ENCODE measurements at places on chromosomes 4 and X. TPM values are rescaled to one million over a fixed set of nuclear protein-coding genes. Genes with fewer than 3 reads are reported as not detected.
A peak's percentile ranks its signal among the peaks of the same experiment; 100 is the strongest.

Gene MAOA
- 0.45 TPM for total RNA-seq

Gene MAGEA4
- total RNA-seq, result not detected

Gene NSG1
- 23.7 TPM for total RNA-seq

Gene TRAM1L1
- total RNA-seq, result 5.0 TPM

Gene FAT1
- total RNA-seq, result 130 TPM

Gene KLHL2
- total RNA-seq, result 14.9 TPM

Gene SHOX
- 0.16 TPM for total RNA-seq

Gene ARHGAP6
- total RNA-seq, result 2.3 TPM

Gene SLC16A2
- 19.8 TPM for total RNA-seq

Gene PFKFB1
- total RNA-seq, result 0.77 TPM

Gene CYP4V2
- 6.4 TPM for total RNA-seq

Gene TENT5D
- total RNA-seq, result not detected

Gene CNGA2
- total RNA-seq, result not detected

DNA sequence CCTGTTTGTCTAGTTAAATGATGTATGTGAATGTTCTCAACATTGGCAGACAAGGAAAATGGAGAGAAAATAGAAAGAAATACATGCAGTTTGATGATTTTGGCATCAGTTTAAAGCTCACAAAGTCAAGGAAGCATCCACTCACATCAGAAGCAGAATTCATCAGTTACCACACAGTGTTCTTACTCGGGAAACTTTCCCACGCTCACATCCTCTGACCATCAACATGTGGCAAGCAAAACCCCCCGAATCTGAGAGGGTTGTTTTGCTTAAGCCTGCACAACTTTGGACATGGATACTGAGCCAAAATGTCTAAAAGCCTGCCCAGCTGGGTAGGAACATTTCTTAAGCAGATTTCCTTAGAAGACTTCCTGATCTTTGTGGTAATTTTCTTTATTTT is 407.6 kb downstream of the ANKRD50 start:
- no peak for DNase-seq
- peaks cover 2% of the 10 kb centered on the region for H3K36me3 ChIP-seq
- H3K27me3 ChIP-seq, result no peaks in the 10 kb centered on the region
- peaks cover 16% of the 10 kb centered on the region for H3K4me1 ChIP-seq
- H3K27ac ChIP-seq, result no peak overlapping the region
- H3K4me3 ChIP-seq, result no peak overlapping the region

- no peaks in the 10 kb centered on the region for H3K4me1 ChIP-seq
- H3K4me3 ChIP-seq, result no peak overlapping the region
- H3K27me3 ChIP-seq, result no peaks in the 10 kb centered on the region
- no peak overlapping the region for H3K27ac ChIP-seq
- no peaks in the 10 kb centered on the region for H3K36me3 ChIP-seq
- DNase-seq, result no peak
Measured at GRCh38 chrX:11531226-11531625, 134.5 kb downstream of the ARHGAP6 start.

DNA sequence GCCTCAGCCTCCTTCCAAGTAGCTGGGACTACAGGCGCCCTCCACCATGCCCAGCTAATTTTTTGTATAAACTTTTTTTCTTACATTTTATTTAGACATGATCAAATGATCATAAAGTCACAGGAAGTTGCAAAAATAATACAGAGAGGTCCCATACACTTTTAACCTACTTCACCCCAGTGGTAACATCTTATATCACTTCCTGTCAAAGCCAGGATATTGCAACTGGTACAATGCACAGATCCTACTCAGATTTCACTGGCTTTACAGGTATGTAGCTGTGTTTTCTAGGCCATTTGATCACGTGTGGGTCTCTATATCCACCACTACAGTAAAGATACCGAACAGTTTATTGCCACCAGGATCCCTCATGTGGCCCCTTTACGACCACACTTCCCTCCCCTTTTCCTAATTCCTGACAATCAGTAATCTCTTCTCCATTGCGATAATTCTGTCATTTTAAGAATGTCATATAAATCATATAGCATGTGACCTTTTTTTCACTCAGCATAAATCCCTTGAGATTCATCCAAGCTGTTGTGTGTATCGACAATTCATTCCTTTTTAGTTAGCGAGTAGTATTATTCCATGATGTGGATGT is 18.0 kb downstream of the RPS6KA3 start:
- no peak for DNase-seq
- no peak overlapping the region for H3K4me3 ChIP-seq
- H3K27me3 ChIP-seq, result no peaks in the 10 kb centered on the region
- no peak overlapping the region for H3K27ac ChIP-seq

- peaks cover 20% of the 10 kb centered on the region for H3K4me1 ChIP-seq
- peak; percentile 14 for DNase-seq
- H3K36me3 ChIP-seq, result no peaks in the 10 kb centered on the region
- H3K27ac ChIP-seq, result no peak overlapping the region
- H3K4me3 ChIP-seq, result no peak overlapping the region
Measured at GRCh38 chr4:38860788-38861424, 4.3 kb upstream of the TLR6 start.

GRCh38 chr4:55879224-55879623 is 25.8 kb downstream of the EXOC1 start:
- H3K4me3 ChIP-seq, result no peak overlapping the region
- no peak overlapping the region for H3K27ac ChIP-seq
- peaks cover 18% of the 10 kb centered on the region for H3K36me3 ChIP-seq
- H3K4me1 ChIP-seq, result peaks cover 4% of the 10 kb centered on the region
- DNase-seq, result no peak

DNA sequence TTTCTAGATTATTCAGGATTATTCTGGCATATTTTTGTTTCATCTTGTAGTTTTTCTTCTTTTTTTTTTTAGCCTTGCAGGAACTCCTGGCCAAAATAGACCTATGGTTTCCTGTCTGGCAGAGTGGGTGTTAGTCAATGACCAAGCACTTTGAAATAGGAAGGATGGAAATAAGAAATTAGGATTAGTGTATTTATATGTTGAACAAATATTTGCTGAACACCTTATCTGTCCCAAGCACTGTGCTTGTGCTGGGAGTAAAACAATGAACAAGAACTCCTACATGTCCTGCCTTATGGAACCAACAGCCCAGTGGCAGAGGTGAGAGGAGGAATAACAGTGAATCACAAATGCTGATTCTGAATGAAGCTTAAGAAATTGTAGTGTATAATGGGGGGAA is 4.5 kb downstream of the MMRN1 start:
- H3K27me3 ChIP-seq, result no peaks in the 10 kb centered on the region
- no peak overlapping the region for H3K4me3 ChIP-seq
- peaks cover 21% of the 10 kb centered on the region for H3K4me1 ChIP-seq
- H3K27ac ChIP-seq, result no peak overlapping the region
- H3K36me3 ChIP-seq, result no peaks in the 10 kb centered on the region

- H3K36me3 ChIP-seq, result no peaks in the 10 kb centered on the region
- no peak overlapping the region for H3K4me3 ChIP-seq
- no peaks in the 10 kb centered on the region for H3K4me1 ChIP-seq
- peaks cover 29% of the 10 kb centered on the region for H3K27me3 ChIP-seq
Measured at GRCh38 chr4:121784975-121785374, 16.1 kb upstream of the EXOSC9 start.

GRCh38 chr4:1315306-1315705 is 25.6 kb downstream of the MAEA start:
- no peak overlapping the region for H3K27ac ChIP-seq
- no peak for DNase-seq
- no peak overlapping the region for H3K4me3 ChIP-seq
- no peaks in the 10 kb centered on the region for H3K27me3 ChIP-seq
- H3K4me1 ChIP-seq, result peaks cover 1% of the 10 kb centered on the region

DNA sequence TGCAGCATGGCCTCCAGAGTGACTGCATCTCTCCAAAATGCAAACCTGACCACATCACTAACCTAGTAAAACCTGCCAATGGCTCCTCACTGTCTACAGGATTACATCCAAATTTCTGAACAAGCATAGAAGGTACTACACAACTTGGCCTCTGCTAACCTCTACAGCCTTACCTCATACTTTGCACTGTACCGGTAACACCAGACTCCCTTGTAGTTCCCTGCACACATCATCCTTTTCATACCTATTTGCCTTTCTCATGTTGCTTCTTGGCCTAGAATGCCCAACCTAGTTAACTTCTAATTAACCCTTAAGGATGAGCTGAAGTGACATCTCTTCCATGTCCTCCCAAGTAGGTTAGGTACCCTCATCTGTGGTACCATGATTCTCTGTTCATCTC is 33.4 kb upstream of the KCNE5 start:
- no peak for DNase-seq
- H3K4me3 ChIP-seq, result no peak overlapping the region
- H3K36me3 ChIP-seq, result peaks cover 51% of the 10 kb centered on the region
- no peaks in the 10 kb centered on the region for H3K4me1 ChIP-seq
- H3K27ac ChIP-seq, result no peak overlapping the region

- H3K4me1 ChIP-seq, result peaks cover 12% of the 10 kb centered on the region
- no peak overlapping the region for H3K4me3 ChIP-seq
- H3K27ac ChIP-seq, result no peak overlapping the region
- no peaks in the 10 kb centered on the region for H3K36me3 ChIP-seq
Measured at GRCh38 chr4:133799717-133800315, 401.8 kb downstream of the PABPC4L start.

DNA sequence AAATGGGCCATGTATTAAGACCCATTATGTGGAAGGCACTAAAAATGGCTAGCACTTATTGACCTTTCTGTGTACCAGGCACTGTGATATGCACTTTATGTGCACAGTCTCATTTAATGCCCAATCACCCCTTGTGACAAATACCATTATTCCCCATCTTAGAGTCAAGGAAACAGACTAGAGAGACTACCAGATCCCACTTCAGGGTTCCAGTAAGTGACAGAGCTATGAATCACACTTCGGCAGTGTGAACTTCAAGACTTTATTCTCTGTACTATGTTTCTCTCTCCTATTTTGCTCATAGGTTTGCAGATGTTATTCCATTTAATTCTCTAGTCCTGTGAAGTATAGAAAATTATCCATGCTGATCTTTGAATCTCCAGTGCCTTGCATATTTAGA is 107.0 kb downstream of the NFKB1 start:
- H3K36me3 ChIP-seq, result peaks cover 16% of the 10 kb centered on the region
- H3K4me1 ChIP-seq, result peaks cover 3% of the 10 kb centered on the region
- no peak overlapping the region for H3K27ac ChIP-seq
- no peaks in the 10 kb centered on the region for H3K27me3 ChIP-seq

- no peak overlapping the region for H3K4me3 ChIP-seq
- no peak overlapping the region for H3K27ac ChIP-seq
- H3K4me1 ChIP-seq, result peaks cover 7% of the 10 kb centered on the region
- no peak for DNase-seq
- no peaks in the 10 kb centered on the region for H3K36me3 ChIP-seq
Measured at GRCh38 chrX:29422034-29422433, 793.3 kb upstream of the MAGEB2 start.

Measured in neural crest cell (in vitro differentiated cells).